ENCODE measurements at places on chromosomes 6 and 20. TPM values are rescaled to one million over a fixed set of nuclear protein-coding genes. Genes with fewer than 3 reads are reported as not detected.

GJA10 gene
- not detected for total RNA-seq

DNA sequence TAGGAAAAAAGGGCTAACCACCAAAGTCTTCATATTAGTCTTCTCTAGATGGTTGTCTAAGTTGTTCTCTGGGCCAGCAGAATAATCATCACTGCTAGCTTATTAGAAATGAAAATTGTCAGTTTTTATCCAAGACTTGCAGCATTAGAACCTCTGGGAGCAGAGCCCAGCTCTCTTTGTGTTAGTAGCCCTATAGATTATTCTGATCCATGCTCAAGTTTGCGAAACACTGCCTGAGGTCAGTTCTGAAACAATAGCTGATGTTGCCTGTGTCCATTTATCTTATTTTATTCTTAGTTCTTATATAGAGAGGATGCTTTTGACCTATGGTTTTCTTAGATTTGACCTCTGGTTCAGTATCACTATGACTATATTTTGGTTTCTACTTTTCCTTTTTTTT is 66.9 kb downstream of the BCKDHB start:
- no peak for DNase-seq

DNA sequence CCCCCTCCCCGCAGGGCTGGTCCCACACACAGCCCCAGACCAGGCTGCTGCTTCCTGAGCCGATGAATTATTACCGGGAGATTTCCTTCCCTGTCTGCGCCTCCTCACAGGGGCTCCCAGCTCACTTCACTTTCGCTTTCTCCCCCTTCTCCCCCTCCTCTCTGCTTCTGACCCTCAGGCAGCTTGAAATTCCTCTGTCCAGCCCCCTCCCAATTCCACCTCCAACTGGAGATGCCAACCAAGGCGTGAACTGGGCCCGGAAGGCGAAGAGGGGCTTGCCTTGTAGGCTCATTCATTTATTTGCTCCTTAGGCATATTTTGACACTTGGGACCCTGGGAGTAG is 1.7 kb upstream of the TCF15 start:
- no peak for DNase-seq

LY86 gene
- total RNA-seq, result 8.3 TPM

DNA sequence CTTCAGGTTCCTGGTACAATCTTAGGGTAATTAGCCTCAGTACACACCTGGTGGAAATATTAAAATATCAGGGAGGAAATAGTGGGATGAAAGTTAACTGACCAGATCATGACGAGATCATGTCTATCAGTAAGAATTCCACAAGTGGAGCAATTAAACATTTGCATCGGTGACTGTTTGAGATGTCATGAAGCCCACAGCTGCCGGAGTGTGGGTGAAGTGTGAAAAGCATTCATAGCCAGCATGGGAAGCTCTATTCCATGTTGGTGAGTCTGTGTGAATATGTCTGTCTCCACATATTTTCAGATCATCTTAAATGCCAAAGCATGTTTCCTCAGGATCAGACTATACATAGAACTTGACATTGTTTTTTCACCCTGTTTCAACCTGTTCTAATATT is 142.8 kb downstream of the IPCEF1 start:
- no peak for DNase-seq

GRCh38 chr6:46486181-46486580 is 5.1 kb downstream of the RCAN2 start:
- no peak for DNase-seq

DNA sequence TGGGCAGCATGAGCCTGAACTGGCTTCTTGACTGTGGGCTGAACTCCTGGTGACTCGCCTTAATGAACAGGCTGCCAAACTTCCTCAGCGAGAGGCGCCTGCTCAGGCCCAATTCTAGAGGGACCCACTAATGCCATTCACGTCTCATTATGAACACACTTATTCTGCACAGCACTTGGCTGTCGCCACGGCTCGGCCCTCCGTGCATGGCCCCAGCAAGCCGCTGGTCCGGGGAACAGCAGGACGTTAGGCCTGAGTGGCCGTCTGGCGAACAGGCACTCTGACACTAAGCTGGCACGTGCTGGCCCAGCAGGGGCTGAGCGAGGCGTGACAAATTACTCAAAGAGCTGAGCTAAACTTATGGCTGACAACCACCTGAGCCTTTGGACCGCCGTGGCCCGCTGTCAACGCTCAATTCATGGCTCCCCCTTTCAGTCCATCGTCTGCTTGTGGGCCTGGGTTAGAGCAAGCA is 45.9 kb downstream of the INSM1 start:
- no peak for DNase-seq

MCM9 gene
- 18.0 TPM for total RNA-seq

ACTR5 gene
- total RNA-seq, result 18.6 TPM

TSPO2 gene
- not detected for total RNA-seq

SEMG1 gene
- not detected for total RNA-seq

NMBR gene
- total RNA-seq, result not detected

GRCh38 chr6:43926634-43927531 is 156.9 kb downstream of the VEGFA start:
- no peak for DNase-seq

CLPSL1 gene
- not detected for total RNA-seq

ZNF334 gene
- total RNA-seq, result 8.2 TPM

DNA sequence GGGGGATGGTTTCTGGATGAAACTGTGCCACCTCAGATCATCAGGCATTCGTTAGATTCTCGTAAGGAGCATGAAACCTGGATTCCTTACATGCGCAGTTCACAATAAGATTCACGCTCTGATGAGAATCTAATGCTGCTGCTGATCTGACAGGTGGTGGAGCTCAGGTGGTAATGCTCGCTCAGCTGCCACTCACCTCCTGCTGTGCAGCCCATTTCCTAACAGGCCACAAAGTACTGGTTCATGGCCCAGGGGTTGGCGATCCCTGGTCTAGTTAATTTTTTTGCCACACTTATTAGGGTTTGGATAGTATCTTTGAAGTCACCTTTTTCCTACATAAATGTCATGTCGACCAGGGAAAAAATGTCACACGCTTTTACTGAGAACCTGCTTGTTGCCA is 96.8 kb upstream of the MLIP start:
- no peak for DNase-seq

DNA sequence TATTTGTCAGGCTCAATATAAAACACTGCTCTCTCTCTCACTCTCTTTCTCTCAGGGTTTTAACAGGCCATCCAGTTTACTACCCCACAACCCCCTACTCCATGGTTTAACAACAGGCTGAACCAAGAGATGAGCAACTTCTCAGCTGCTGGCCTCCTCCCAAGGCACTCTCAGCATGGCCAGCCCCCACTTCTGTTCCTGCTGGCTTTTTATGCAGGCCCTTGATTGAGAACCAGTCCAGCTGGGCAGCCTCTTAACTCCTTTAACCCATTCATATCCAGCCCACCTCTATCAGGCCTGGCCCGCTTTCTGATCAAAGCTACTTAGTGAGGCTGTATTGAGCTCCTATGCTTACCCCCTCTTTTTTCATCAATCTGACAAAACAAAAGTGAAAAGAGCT is 346.8 kb upstream of the POU3F2 start:
- no peak for DNase-seq

DNA sequence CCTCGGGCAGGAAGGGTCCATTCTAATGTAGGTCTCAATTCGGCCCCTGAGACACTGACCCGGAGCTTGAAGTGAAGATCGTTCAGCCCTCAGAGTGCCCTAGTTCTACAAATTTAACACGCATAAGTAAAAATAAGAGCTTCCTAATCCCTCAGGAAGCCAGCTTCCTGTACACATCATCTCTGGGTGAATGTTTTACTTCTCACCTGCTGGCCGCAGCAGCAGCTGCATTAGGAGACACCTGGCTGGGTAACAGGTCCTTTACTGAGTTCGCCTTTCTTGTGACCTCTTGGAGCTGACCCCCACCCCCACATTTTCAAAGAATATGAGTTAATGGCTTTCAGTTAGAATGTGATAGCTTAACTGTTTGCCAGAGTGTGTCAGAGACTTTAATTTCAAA is 165.0 kb downstream of the SMOC2 start:
- DNase-seq, result no peak

DNA sequence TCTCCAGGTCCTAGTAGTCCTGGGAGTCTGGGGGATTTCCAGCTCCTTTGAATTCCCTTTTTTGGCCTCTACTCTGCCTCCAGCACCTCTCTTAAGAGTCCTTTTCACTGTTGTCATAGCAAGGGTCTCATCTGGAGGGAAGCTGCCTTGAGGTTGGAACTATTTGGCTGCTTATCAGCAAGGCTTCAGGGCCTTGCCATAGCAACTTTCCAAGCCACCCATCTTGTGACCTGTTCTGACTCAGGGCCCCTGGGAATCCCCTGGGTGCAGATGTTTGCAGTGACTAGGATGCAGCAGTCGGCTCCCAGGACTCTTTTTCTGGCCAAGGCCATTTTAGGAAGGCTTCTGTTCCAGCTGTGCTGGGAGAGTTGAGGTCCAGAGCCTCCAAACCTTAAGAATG is 12.4 kb downstream of the PKIG start:
- no peak for DNase-seq

PCK1 gene
- 16.1 TPM for total RNA-seq

- no peak for DNase-seq
Observed at GRCh38 chr6:35391240-35391968, 49.0 kb downstream of the PPARD start.

PPP1R16B gene
- total RNA-seq, result 5.7 TPM

TFAP2C gene
- 1.3 TPM for total RNA-seq

- no peak for DNase-seq
Observed at GRCh38 chr20:44129911-44130718, 56.9 kb downstream of the JPH2 start.

GRCh38 chr6:138450445-138450844 is 46.4 kb downstream of the HEBP2 start:
- no peak for DNase-seq

- no peak for DNase-seq
Observed at GRCh38 chr6:145339089-145339488, 396.2 kb downstream of the EPM2A start.

IPCEF1 gene
- 5.3 TPM for total RNA-seq

DNA sequence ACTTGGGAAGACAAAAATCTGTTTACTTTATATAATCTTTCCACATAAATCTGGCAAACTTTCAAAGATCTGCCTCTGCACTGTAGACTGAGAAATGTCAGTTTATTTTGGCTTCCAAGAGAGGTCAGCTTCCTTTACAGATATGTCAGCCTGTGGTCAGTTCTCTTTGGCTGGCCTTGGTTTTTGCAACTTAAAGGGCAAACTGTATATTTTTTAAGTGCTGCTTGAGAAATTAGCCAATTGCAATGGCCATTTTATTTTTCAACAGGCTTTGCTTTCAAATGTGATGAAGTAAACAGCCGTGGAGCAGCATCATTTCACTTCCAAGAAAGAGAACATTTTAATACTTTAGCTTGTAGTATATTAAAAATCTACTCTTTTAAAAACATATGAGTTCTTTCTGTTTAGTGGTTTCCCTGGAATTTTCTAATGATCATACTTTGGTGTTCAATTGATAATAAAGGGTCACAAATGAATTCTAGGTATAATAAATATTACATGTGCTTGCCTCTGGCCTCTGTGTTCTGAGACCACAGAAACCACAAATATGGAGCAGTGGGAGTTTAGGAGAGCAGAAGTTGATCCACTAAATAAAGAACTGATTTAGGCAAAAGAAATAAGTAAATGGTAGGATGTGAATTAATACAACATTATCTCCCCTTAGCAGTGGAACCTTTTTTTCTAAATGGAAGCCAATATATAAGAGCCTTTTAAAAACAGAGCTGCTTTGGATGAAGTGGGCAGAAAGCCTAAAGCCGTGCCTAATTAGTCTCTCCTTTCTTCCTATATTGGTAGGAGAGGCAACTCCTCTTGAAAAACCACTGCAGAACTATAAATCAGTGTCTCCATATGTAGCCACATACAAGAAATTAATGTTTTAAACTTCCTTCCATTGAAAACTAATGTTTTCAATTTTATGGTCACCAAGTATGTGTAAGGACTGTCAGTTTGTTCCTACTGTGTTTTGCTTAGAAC is 16.2 kb downstream of the ADGRB3 start:
- no peak for DNase-seq

- no peak for DNase-seq
Observed at GRCh38 chr20:57414867-57415592, 23.8 kb downstream of the RBM38 start.

DNA sequence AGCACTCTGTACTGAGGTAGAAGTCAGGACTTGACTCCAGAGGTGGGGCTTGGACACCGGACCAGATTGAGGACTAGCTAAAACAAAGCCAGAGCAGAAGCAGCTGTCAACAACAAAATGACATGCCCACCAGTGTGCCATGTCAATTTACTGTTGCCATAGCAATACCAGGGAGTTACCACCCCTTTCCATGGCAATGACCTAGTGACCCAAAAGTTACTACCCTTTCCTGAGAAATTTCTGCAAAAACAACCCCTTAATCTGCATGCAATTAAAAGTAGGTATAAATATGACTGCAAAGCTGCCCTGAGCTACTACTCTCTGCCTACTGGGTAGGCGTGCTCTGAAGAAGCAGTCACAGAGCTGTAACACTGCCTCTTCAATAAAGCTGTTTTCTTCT is 21.0 kb downstream of the MAP3K5 start:
- no peak for DNase-seq

GRCh38 chr6:95093154-95093553 is 484.2 kb upstream of the MANEA start:
- DNase-seq, result no peak

CPNE5 gene
- 0.39 TPM for total RNA-seq

CALHM4 gene
- total RNA-seq, result not detected

DNA sequence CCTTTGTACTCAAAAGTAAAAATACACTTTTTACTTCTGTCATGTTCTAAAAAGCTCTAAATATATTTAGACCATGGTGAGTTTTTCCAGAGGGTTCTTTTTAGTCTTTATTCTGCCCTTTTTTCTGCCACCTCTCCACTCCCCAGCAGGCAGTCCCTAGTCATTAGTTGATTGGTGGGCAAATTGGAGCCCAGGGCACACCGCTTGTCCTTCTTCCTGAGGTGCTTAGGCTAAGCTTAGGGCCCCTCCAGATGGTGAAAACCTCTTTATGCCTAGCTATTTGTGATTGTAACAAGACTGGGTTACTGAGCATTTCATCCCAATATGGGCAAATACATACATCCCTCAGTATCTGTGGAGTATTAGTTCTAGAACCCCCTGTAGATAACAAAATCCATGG is 6.2 kb downstream of the TREML1 start:
- no peak for DNase-seq

DNA sequence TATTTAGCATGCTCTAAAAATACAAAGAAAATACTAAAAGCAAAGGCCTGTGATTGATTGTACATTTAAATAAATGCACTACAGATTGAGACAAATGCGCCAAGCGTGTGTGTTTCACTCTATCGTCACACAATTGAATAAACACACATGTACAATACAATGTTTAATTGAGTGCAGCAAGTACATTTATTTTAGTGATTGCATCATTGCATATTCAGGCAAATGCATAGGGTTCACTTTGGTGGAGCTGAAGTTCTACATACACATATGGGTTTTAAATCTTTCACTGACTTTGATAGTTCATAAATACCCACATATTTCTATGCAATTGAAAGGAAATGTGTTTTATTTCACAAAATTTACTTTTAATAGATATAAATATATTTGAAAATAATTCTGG is 750.6 kb upstream of the MMS22L start:
- no peak for DNase-seq

GRCh38 chr6:147510929-147511590 is 2.6 kb downstream of the SAMD5 start:
- no peak for DNase-seq

EDN3 gene
- total RNA-seq, result not detected

EFHC1 gene
- 34.5 TPM for total RNA-seq

GRCh38 chr20:22339946-22340345 is 244.4 kb downstream of the FOXA2 start:
- no peak for DNase-seq

All from tibial nerve (tissue), 4 donors.